ENCODE measurements at places on chromosomes 12 and 14.

DNA sequence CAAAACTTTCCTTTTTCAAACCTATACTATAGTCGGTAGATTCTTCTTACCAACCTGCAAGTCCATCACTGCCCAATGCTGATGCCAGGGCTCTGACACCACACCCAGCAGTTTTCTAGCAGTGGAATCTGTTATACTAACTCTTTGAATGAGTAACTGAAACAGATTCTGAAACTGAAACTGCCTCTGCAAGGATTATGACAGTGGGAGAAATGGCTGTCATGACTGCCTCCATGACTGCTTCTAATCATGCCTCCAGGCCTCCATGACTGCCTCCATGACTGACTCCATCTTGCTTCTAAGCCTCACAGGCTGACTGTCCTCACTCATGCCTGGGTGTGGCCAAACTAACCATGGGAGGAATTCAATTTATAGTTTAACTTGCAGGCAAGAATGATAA lies 29.4 kb upstream of the OXA1L start:
- no peak for DNase-seq

- no peak for DNase-seq
These were observed 12.2 kb downstream of the MYRFL start for GRCh38 chr12:69837191-69837590.

- no peak for DNase-seq
These were observed 57.1 kb downstream of the NUAK1 start for GRCh38 chr12:106081606-106082005.

DNA sequence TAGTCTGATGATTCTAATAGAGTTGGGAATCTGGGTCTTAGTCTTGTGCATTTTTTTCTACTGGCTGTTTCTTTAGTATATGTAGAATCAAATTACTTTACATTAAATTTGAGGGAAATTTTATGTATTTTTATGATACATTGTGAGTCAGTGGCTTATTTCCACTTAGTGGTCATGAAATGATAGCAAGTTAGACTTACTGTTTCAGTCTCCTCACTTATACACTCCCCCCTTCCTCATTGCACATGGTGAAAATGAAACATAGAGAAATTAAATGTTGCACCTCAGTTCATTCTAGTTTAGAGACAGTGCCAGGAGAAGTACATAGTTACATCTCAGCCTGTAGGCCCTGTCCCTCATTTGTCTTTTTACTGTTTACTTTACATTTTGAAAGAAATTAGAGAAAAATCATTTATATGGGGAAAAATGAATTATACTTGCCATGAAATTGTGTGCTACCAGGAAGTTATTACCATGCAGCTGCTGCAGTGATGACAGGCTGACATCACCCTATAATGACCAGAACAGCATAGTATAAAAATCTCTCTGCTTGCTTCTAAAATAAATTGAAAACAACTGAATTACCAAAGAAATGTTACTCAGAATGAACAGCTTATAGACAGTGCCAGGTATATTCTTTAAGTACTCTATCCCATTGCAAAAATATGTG lies 113.2 kb downstream of the TRMT5 start:
- DNase-seq, result no peak

DNA sequence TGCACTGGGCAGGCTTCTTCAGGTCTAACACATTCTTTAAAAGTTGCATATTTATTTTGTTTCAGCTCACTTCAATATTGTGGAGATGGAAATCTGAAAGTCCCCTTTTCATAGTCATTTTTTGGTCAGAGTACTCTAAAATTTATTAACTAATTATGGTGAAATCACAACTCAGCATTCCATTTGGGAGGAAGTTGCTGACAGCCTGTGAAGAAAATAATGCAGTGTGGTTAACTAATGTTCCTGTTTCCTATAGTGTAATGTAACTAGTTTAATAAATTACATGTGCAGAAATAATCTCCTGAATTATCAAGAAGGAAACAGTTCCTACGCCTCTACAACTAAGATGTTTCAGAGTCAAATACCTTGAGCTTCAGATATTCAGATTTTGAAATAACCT lies 17.1 kb downstream of the LRFN5 start:
- DNase-seq, result no peak

All from activated CD4-positive, CD25-positive, alpha-beta regulatory T cell (primary cell).